ENCODE measurements at places on chromosomes 1 and 21. TPM values are rescaled to one million over a fixed set of nuclear protein-coding genes. Genes with fewer than 3 reads are reported as not detected.

DNA sequence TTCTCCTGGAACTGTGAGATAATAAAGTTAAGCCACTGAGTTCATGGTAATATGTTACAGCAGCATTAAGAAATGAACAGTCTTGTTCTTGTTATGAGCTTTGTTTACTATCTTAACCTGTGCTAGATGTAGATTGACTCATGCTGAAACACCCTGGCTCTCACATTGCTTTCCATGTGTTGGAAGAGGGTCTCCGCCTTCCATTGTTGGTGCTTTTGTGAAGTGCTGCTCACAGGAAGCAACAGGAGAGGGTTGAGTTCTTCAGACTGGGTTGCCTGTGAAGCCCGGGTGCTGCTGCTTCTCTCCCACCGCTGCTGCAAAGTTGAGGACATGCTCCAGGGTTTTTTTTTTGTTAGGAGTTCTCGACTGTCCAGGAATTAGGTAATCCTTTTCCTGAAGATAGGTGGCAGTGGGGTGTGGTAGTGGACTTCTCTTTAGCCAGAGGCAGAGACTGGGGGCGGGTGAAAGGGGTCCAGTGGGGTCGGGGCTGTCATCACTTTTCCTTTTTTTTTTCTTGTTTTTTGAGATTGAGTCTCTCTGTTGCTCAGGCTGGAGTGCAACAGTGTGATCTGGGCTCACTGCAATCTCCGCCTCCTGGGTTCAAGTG is 28.7 kb upstream of the HMGN1 start:
- no peak overlapping the region for H3K4me3 ChIP-seq
- H3K27ac ChIP-seq, result no peak overlapping the region

- H3K27ac ChIP-seq, result no peak overlapping the region
- peaks cover 12% of the 10 kb centered on the region for H3K4me1 ChIP-seq
- no peaks in the 10 kb centered on the region for H3K27me3 ChIP-seq
- DNase-seq, result no peak
- H3K36me3 ChIP-seq, result no peaks in the 10 kb centered on the region
- H3K4me3 ChIP-seq, result no peak overlapping the region
Observed at GRCh38 chr1:156602557-156602993, 1.3 kb upstream of the GPATCH4 start.

The RHD gene
- total RNA-seq, result not detected

- H3K4me1 ChIP-seq, result no peaks in the 10 kb centered on the region
- H3K36me3 ChIP-seq, result no peaks in the 10 kb centered on the region
- no peak for DNase-seq
- H3K4me3 ChIP-seq, result no peak overlapping the region
Observed at GRCh38 chr1:223189903-223190724, 47.1 kb upstream of the TLR5 start.

The BLACAT1 gene
- total RNA-seq, result 2.3 TPM

The FAM110D gene
- total RNA-seq, result 4.1 TPM

GRCh38 chr1:89361681-89362080 is 2.2 kb upstream of the GBP6 start:
- no peak overlapping the region for H3K27ac ChIP-seq
- no peak overlapping the region for H3K4me3 ChIP-seq
- no peaks in the 10 kb centered on the region for H3K36me3 ChIP-seq
- DNase-seq, result no peak
- H3K4me1 ChIP-seq, result peaks cover 9% of the 10 kb centered on the region

GRCh38 chr1:48177257-48177656 is 45.3 kb upstream of the SLC5A9 start:
- H3K4me3 ChIP-seq, result no peak overlapping the region
- H3K27me3 ChIP-seq, result no peaks in the 10 kb centered on the region
- H3K27ac ChIP-seq, result no peak overlapping the region
- H3K36me3 ChIP-seq, result no peaks in the 10 kb centered on the region

The NR0B2 gene
- total RNA-seq, result not detected
